ENCODE measurements at places on chromosomes 1 and 21.

DNA sequence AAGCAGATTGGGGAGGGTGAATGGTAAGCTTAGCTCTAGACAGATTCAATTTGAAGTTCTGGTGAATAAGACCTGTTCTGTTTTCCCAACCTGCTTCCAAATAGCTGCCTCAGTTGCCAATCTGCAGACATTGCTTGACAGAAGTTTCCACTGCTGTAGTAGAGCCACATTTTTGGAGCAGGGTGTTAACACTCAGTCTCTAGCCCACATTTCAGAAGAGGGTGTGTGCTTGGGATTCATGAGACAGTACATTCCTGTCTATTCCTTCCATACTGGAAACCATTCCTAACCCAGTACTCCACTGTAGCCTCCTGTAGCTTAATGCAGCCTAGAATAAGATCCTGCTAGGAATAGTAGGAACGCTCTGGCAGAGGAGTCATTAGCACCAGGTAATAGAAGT lies 450.5 kb downstream of the NUF2 start:
- no peak for DNase-seq

DNA sequence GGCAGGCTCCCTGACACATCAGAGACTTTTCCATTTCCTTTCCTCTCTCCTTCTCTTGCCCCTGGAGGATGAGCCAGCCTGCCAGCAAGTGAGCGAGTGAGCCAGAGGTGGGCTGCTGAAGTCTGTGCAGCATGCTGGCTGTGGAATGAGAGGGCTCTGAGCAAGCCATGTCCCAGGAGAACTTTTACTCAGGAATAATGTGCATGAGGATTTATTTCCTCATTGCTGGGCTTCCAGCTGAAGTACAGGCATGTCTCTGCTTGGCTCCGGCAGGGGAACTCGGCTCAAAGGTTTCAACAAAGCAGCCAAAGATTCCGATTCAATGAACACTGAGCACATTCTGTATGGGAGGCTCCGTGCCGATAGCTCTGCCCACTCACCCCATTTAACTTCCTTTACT lies 43.7 kb downstream of the UBIAD1 start:
- no peak for DNase-seq

DNA sequence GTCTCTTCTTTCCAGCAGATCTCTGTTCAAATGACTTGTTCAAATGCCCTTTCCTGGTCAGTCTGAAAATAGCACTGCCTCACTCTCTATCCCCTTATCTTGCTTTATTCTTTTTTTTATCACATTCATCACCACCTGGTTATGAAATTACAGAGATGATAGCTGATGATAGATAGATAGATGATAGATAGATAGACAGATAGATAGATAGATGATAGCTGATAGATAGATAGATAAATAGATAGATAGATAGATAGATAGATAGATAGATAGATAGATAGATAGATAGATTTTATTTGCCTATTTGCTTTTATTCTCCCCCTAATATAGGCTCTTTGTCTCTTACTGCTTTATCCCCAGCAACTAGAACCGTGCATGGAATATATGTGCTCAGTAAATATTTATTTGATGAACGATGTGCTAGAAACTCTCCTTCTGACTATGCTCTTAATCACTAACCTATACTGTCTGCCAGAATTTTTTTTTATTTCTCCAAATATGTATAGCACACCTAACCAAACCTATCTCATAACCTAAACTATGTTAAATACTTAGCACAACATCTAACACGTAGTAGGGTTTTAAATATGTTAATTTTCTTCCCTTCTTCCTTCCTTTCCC lies 372.8 kb upstream of the DUSP10 start:
- DNase-seq = no peak

- no peak for DNase-seq
Measured at GRCh38 chr1:83131692-83131955, 867.3 kb downstream of the TTLL7 start.

- no peak for DNase-seq
Measured at GRCh38 chr21:35333831-35334618, 284.9 kb upstream of the RUNX1 start.

GRCh38 chr1:42336978-42337377 lies 1.9 kb upstream of the FOXJ3 start:
- no peak for DNase-seq

DNA sequence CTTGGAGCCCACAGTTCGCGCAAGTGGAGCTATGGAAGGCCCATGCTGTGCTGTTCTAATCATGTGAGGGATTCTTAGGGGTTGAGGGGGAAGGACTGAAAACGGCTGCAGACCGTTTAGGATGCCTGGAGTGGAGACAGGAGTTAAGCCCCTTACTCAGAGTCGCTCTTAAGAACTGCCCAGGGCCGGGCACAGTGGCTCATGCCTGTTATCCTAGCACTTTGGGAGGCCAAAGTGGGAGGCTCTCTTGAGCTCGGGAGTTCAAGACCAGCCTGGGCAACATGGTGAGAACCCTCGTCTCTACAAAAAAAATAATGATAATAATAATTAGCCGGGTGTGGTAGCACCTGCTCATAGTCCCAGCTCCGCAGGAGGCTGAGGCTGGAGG lies 1.1 kb downstream of the ZNF672 start:
- no peak for DNase-seq

DNA sequence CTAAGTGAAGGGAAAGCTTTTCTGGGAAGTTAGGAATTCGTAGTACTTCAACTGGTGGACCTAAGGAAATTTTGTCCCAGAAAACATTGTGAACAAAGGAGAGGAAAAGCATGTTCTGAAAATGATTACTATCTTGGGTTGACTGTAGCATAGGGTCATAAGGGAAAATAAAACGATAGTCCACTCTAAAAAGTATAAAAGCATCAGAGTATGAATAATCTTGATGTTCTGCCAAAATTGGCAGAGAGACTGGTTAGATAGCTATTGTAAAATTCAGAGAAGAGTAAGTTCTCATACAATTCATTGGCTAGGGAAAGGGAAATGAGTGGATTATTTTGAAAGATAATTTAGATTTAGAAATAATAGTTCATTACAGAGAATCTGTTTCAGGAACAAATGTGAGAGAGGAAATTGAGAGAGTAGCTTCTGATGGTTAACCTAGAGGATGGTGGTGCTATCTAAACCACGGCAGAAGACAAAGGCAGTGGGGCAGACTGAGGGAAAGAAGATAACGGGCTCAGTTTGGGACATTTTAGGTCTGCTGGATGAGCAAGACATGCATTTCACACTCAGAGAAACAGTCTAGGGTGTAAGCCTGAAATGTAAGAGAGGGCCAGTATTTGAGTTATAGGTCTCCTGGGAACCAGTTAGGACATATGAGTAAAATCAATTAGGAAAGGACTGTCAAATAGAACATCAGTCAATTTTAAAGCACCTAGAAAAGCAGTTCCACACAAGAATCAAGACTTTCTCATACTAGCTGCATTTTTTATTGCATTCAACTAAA lies 799.3 kb upstream of the CXADR start:
- DNase-seq = no peak

- no peak for DNase-seq
Measured at GRCh38 chr1:43655953-43656352, 6.0 kb downstream of the KDM4A start.

GRCh38 chr21:26717146-26717739 lies 128.0 kb downstream of the ADAMTS1 start:
- no peak for DNase-seq

GRCh38 chr1:11806307-11806936 lies 431 bp downstream of the CLCN6 start:
- DNase-seq = no peak

DNA sequence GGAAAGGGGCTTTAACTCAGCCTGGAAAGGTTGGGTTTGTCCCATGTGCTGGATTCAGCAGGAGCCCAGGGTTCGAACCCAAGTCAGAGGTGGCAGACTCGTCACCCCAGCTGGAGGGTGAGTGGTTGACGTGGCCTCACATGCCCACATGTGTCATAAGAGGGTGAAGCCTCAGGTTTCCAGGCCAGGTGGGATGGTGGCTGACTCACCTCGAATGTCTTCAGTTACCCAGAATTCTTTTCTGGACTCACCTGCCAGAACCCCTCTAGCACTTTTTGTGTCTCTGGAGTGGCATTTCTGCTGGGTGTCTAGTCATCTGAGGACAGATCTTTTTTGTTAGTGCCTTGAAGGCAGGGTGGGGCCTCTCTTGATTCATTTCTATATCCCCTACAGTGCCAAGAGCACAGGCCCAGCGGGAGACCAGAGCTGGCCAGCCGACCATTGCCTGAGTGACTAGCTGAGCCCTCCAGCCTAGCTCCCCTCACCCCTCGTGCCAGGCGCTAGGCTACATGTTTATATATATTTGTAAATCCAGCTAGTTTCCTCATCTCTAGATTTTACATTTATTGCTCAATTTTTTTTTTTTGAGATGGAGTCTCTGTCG lies 28.1 kb downstream of the IL6R start:
- no peak for DNase-seq

DNA sequence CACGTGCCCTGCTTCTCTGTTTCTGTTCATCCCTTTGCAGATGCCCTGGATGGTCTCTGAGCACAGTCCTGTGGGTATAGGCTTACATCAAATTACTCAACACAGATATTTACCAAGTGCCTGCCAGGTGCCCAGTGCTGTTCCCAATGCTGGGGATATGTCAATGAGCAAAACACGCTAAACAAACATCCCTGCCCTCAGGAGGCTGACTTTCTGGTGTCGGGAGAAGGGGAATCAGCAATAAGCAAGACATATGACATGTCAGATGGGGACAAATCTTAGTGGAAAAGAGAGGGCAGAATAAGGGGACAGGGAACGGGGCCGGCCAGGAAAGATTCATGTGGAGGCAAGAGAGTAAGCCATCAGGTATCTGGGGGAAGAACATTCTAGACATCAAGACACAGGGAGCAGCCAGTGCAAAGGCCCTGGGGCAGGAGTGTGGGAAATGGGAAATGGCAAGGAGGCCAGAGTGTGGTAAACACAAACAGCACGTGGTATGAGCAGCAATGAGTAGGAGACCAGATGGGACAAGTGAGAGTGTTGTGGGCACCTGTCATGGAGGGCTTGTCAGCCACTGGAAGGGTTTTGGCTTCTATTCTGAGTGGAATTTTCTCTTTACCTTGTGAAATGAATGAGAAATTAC lies 160.2 kb upstream of the KAZN start:
- DNase-seq = no peak

DNA sequence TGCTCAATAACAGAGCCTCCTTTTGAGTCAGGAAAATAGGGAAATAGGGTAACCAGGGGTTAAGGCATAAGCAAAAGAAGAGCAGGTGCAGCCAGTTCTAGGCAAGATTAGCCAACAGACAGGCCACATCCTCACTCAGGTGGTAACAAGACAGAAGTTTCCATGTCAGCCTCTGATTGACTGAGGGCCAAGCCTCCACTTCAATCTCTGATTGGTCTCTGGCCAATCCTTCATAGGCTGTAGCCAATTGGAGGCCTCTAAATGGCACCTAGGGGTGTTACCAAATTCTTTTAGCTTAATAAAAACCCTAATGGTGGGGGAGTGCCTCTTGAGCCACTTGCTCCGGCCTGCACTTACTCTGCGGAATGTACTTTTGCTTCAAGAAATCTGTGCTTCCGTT lies 37.2 kb downstream of the LACTBL1 start:
- no peak for DNase-seq

- DNase-seq = no peak
Measured at GRCh38 chr1:91490501-91490900, 10.2 kb upstream of the CDC7 start.

DNA sequence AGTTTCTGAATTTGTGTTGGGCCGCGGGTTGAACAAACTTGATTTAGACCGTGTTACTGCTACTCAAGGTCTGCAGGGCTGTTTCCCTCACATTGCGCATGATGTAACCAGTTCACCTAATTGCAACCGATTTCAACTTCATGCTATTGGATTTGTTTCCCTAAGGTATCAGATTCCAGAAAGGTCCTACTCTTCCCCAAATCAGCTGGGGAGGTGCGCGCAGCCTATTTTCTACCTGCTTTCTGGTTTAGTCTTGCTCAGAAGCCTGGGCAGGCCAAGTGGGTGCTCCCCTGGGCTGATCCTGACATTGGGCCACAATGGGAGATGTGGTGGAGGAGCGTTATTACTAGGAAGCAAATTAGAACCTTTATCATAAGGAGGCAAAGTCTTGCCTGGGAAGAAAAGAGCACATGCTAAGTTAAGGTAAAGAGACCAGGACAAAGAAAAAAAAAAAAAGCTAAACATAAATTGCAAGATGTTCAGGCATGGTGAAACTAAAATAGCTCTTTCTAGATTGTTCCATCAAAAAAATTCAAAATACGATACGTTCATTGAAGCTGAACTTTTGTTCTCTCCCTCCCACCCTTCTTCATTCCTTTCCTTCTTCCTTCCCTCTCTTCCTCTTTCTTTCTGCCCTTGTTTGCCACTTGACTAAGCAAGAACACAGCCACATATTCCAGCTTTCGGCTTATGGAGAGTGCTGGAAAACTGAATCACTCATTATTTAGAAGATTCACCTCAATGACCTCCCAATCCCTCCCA lies 28.8 kb upstream of the TARBP1 start:
- DNase-seq = no peak

DNA sequence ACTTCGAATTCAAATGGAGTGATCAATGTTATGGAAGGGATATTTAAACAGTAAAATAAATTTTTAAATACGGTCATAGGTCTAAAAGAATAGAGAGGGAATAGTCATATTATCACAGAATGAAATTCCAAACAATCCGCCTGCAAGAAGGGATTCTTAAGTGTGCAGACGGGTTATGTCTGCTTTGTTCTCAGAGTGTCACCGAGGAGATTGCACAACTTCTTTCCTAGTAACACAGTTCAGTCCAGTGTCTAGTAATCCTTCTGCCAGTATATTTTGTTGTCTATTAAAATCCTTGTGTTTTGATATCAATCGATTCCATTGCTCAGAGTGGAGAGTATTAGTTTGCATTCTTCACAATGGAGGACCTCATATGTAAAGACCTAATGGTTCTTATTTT lies 48.4 kb downstream of the LRRC53 start:
- DNase-seq = no peak

GRCh38 chr1:41726899-41727748 lies 191.6 kb downstream of the HIVEP3 start:
- no peak for DNase-seq

DNA sequence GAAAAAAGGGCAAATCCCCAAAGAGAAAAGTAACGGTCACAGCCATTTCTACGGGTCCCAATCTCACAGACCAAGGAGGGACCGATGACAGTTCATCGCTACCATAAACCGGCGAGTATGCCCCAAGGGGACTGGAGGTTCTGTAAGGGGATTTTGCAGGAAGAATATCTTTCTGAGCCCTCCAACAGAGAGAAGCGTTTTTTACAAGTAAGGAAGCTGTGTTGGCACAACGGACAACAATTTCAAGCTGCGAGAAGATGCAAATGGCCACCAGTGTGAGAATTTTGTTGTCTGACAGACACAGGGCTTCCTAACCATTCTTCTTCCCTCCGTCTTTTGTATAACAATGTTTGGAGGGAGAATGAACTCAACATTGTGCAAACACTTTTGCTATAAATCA lies 1043.1 kb downstream of the ADGRL2 start:
- DNase-seq = no peak
